Right kidney (tissue), 9 donors: ENCODE measurements at places on chromosomes 3 and 15.

DNA sequence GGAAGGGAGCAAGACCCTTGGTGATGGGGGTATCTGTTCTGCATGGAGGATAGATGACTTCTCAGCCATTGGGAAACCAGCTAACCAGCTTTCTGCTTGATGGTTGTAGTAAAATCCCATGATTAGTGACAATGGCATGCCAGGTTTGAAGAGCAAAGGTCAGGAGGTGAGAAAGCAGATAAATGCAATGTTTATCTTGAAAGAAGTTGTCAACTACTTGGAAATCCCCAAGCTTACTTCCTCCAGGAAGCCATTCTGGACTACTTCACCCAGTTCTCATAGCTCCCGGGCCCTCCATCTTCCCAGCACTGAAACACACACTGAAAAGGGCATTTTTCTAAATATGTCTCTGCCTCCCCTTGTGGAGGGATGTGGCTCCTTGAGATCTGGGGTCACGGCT is 51.3 kb downstream of the SMAD3 start:
- DNase-seq, result no peak

DNA sequence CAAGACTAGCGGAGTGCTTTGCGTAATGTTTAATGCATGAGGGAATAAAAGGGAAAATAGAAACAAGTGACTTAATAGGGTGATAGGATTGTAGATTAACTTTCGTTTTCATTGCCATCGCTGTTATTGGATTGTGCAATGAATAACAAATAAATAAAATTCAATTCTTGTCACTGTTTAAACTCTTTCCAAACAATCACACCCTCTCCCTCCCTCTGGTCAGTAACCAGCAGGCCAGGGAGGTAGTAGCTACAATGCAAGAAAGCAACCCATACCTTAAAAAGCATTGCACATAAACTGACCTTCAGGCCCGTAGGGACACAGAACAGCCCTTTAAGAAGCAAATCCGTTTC is 705 bp upstream of the TFRC start:
- DNase-seq, result no peak

- no peak for DNase-seq
These were observed 889.8 kb downstream of the ROBO1 start for GRCh38 chr3:78878011-78878410.

DNA sequence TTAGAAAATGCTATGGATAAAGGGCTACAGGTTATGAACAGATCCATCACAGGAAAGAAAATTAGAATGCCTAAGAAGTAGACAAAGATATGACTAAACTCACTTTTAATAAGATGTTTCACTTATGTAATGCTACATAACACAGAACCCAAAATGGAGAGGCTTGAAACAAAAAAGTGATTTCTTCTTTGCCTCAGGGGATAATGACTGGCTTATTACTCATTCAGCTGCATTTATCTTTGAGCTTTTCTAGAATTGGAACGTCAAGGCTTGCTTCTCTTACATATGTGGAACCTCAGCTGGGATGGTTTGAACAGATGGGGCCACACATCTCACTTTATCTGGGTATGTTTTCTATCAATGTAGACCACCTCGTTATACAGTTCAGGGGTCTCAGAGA is 120.6 kb upstream of the EPHA3 start:
- DNase-seq, result no peak

- no peak for DNase-seq
These were observed 340.8 kb downstream of the PLOD2 start for GRCh38 chr3:145820170-145820569.

DNA sequence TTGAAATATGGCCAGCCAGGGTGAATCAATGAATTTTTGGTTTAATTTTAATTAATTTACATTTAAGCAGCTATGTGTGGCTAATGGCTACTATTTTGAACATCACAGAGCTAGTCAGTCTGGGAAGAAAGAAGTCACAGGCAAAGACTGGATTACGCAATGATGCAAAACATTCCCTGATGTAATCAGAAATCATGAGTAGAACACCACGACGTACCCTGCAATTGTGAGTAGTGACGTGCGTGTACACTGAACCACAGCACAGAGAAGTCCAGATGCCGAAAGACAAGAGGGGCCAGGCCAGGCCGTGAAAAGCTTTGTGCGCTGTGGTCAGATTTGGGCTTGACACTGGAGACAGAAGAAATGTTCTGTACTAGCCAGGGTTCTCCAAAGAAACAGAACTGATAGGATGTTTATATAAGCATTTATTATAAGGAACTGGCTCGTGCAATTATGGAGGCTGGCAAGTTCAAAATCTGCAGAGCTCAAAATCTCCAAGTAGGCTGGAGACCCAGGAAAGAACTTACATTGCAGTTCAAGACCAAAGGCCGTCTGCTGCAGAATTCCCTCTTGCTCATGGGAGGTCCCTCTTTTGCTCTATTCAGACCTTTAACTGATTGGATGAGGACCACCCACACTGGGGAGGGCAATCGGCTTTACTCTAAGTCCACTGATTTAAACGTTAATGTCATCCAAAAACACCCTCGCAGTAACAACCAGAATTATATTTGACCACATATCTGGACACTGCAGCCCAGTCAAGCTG is 44.6 kb downstream of the SH3BP5 start:
- DNase-seq, result no peak

GRCh38 chr3:133113526-133113925 is 75.3 kb downstream of the TMEM108 start:
- no peak for DNase-seq
